Activated T-cell treated with anti-CD3 and anti-CD28 coated beads, Interleukin-2, amount 50 U/mL, for 72 hours (primary cell): ENCODE measurements at places on chromosomes 4 and X. TPM values are rescaled to one million over a fixed set of nuclear protein-coding genes. Genes with fewer than 3 reads are reported as not detected.

GRCh38 chrX:40474205-40474626 is 106.6 kb upstream of the ATP6AP2 start:
- no peaks in the 10 kb centered on the region for H3K36me3 ChIP-seq
- peaks cover 38% of the 10 kb centered on the region for H3K27me3 ChIP-seq
- DNase-seq = no peak
- H3K4me3 ChIP-seq = peak overlapping the region; percentile 12
- no peak overlapping the region for H3K27ac ChIP-seq

TCEAL7 gene
- not detected for total RNA-seq

DNA sequence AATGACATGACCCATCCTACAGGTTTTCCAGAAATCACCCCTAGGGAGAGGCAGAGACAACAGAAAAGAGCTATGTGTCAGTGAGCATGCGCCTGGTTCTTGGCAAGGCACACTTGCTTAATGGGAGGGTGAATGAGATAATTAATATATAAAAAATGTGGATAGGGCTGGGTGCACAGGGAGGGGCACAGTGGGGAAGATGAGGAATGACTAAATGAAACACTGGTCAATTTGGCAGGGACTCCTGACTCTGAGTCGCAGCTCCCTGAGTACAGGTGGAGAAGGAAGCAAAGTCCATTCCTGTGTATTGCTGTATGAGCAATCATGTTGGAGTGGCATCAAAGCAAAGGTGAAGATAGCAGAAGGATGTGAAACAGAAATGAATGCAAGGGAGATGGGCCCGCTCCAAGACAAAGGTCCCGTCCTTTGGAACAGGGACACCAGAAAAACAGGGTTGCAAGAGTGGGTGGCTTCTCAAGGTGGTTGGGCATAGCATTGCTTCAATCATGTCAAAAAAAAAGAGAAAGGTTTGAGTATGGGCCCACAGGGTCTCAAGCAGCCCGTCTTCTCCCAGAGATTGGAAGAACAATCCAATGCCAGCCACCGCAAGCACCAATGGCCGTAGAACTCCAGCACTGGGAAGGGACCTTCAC is 278.4 kb upstream of the AGTR2 start:
- H3K36me3 ChIP-seq = no peaks in the 10 kb centered on the region
- H3K27me3 ChIP-seq = no peaks in the 10 kb centered on the region
- no peak for DNase-seq
- H3K27ac ChIP-seq = no peak overlapping the region
- H3K4me3 ChIP-seq = peak overlapping the region; percentile 72

GRCh38 chr4:145823743-145824142 is 114.9 kb downstream of the ZNF827 start:
- H3K4me1 ChIP-seq = peaks cover 38% of the 10 kb centered on the region
- no peak overlapping the region for H3K27ac ChIP-seq
- H3K27me3 ChIP-seq = no peaks in the 10 kb centered on the region
- H3K36me3 ChIP-seq = peaks cover 14% of the 10 kb centered on the region
- H3K4me3 ChIP-seq = no peak overlapping the region
- no peak for DNase-seq

DNA sequence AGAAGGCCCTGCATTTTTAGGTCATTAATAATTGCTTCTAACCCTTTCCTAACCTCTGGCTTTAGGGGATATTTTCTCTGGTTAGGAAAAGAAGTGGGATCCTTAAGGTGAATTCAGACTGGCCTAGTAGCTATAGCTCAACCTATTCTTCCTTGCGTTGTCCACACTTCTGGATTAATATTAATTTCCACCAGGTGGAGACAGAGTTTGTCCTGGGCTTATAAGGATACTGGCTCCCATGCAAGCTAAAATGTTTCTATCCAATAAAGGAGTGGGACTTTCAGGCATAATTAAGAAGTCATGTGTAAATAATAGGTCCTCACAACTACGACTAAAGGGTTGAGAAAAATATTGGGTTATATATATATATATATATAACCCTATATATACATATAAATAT is 860.0 kb upstream of the POU3F4 start:
- no peak overlapping the region for H3K4me3 ChIP-seq
- H3K27me3 ChIP-seq = no peaks in the 10 kb centered on the region
- no peaks in the 10 kb centered on the region for H3K4me1 ChIP-seq
- no peaks in the 10 kb centered on the region for H3K36me3 ChIP-seq

GRCh38 chr4:117623326-117623725 is 411.0 kb upstream of the NDST3 start:
- H3K4me1 ChIP-seq = no peaks in the 10 kb centered on the region
- no peaks in the 10 kb centered on the region for H3K27me3 ChIP-seq
- no peaks in the 10 kb centered on the region for H3K36me3 ChIP-seq

CT45A1 gene
- total RNA-seq = not detected
